ENCODE measurements at places on chromosomes 3 and 15. TPM values are rescaled to one million over a fixed set of nuclear protein-coding genes. Genes with fewer than 3 reads are reported as not detected.

DNA sequence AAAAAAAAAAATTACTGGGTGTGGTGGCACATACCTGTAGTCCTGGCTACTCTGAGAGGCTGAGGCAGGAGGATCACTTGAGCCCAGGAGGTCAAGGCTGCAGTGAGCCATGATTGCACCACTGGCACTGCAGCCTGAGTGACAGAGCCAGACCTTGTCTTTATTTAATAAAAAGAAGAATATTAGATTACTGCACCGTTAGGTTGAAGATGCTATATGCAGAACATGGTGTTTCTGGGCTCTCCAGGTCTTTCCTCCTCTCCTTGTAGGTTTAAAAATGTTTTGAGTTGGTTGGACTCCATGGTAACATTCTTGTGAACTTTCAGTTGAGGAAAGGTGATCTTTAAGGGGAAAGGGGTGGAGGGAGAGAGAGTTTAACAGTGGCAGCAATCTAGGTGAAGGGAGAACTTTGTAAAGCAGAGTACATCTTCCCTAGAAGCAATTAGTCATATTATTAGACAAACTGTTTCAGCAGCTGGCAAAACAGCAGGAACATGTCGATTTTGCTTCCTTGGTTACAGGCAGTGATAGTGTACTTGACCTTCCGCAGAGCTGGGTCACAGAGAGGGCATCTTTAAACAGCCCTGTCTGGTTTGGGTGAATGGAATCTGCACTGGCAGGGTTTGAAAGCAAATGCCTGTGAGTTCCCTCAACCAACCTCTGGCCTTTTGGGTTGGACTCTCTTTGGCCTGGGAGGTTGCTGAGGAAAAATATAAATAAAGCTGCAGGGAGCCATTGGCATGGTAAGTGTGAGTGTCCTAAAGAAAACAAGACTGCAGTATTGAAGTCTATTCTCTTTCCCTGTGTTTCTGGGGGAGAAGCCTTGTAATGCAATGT, 42.8 kb downstream of the NR2C2 start:
- no peak for DNase-seq

GRCh38 chr15:88990185-88990679, 77.1 kb upstream of the MFGE8 start:
- no peak for DNase-seq

DNA sequence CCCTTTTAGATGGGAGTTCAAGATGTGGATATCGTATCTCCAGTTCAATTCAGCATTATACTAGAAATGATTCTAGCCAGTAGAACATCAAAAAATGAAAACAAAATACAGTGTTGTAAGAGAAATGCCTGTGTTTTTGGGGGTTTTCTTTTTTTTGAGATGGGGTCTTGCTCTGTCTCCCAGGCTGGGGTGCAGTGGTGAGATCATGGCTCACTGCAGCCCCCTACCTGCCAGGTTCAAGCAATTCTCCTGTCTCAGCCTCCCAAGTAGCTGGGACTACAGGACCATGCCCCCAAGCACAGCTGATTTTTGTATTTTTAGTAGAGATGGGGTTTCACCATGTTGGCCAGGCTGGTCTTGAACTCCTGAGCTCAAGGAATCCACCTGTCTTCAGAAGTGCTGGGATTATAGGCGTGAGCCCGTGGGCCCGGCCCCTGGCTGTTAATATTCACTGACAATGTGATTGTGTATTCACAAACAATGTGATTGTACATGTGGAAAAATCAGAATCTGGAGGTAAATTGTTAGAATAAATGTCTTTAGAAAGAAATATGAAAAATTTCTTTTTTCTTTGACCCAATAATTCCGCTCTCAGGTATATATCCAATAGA, 59.0 kb downstream of the ARIH1 start:
- no peak for DNase-seq

- DNase-seq, result no peak
These were observed 6.7 kb downstream of the CGNL1 start for GRCh38 chr15:57382969-57383368.

Gene RTF1
- 36.8 TPM for total RNA-seq

Gene MCTP2
- 9.6 TPM for total RNA-seq

Gene CIB1
- 54.7 TPM for total RNA-seq

Gene APPL1
- total RNA-seq, result 54.7 TPM

DNA sequence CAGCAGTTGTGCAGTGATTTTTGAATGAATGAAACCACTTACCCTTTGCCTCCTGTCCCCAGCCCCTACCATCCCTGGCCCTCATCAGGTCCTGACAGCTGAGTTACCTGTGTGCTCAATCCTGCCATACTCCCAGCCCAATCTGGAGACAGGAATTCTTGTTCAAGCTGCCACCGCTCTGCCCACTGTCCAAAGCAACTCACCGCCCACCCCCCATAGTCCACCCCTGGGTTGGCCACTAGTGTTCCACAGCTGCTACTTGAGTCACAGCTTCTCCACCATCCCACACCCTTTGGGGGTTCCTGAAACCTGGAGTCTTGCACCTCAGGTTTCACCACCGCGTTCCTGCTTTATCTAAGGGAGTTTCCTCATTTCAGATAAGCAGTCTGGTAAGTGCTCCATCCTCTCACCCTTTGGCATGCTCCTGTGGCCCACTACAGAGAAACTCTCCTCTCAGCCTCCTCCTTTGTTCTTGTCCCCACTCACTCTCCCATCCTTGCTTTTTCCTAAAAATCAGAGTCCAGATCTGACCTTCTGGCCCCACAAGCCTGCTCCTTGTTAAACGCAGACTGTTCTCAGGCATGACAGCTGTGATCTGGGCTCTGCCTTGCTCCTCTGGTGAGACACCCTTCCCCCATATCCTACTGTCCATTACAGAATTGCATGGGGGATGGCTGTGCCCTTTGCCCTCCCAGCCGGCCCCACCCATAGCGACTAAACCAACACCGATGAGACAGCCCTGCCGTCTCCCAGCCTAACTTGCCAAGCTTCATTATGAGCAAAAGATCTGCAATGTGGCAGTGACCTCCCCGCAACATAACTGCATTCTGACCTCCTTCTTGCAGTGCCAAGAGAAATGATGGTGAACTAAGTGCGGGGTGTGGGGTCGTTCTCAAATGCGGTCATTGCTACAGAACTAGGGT, 50.0 kb downstream of the CYP19A1 start:
- no peak for DNase-seq

DNA sequence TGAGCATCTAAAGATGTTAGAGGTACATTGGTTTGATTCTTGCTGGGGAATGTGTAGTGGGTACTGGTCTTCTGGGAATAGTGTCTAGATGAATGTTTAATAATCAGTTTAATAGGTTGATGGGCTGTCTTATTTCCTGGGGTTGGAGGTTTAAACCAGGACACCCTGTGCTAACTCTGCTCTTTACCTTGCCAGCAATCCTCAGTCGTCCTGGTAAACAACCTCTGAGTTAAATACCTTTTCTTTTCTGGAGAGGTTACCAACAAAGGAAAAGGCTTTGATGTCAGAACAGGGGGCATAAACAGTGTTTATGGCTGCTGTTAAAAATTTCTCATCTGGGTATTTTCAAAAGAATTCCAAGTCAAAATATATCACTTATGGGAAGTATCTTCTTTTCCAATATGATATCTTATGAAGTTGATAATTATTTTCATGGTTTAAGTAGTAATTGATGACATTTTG, 23.5 kb downstream of the MITF start:
- DNase-seq, result no peak

GRCh38 chr3:171535133-171535532, 74.9 kb upstream of the TNIK start:
- no peak for DNase-seq

GRCh38 chr15:52466716-52467115, 62.0 kb downstream of the MYO5A start:
- DNase-seq, result no peak

Gene ALDH1A2
- total RNA-seq, result 5.9 TPM

DNA sequence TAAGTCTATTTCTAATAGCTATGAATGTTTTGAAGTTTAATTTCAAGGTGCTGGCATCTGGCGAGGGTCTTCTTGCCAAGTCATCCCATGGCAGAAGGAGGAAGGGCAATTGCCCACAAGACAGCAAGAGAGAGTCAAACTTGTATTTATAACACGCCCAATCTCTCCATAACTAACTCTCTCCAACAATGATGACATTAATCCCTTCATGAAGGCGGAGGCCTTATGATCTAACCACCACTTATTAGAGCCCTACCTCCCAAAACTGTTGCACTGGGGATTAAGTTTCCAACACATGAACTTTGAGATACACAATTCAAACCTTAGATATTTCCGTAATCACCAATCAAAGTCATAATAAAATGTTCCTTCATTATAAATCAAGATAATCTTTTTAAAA, 406.9 kb downstream of the CNTN6 start:
- DNase-seq, result no peak

All from aorta (tissue), 5 donors.